ENCODE measurements at places on chromosomes 12 and 14. TPM values are rescaled to one million over a fixed set of nuclear protein-coding genes. Genes with fewer than 3 reads are reported as not detected.
A peak's percentile ranks its signal among the peaks of the same experiment; 100 is the strongest.

Gene NEDD1
- 16.0 TPM for total RNA-seq

Gene HOXC9
- not detected for total RNA-seq

DNA sequence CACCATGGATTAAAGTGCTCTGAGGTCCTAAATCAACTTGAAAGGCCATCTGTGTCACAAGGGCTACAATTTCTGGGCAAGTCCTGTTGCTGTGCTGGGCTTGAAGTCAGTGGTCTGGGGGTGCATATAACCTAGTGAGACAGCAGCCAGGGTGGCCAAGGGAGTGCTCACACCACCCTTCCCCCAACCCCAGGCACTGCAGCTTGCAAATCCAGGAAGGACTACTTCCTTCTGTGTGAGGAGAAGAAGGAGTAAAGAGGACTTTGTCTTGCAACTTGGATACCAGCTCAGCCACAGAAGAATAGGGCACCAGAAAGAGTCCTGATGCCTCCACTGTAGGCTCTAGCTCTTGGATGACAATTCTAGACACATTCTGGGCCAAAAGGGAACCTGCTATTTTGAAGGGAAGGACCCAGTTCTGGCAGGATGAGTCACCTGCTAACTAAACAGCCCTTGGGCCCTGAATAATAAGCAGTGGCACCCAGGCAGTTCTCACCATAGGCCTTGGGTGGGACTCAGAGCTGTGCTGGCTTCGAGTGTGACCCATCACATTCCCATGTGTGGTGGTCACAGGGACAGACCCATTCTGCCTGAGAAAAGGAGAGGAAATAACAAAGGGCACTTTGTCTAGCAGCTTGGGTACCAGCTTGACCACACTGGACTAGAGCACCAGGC lies 32.6 kb upstream of the DHRS7 start:
- peak; percentile 20 for DNase-seq

GRCh38 chr12:88310666-88311065 lies 168.6 kb downstream of the TMTC3 start:
- DNase-seq, result no peak

GRCh38 chr14:75454963-75455546 lies 27.2 kb downstream of the JDP2 start:
- DNase-seq, result no peak

DNA sequence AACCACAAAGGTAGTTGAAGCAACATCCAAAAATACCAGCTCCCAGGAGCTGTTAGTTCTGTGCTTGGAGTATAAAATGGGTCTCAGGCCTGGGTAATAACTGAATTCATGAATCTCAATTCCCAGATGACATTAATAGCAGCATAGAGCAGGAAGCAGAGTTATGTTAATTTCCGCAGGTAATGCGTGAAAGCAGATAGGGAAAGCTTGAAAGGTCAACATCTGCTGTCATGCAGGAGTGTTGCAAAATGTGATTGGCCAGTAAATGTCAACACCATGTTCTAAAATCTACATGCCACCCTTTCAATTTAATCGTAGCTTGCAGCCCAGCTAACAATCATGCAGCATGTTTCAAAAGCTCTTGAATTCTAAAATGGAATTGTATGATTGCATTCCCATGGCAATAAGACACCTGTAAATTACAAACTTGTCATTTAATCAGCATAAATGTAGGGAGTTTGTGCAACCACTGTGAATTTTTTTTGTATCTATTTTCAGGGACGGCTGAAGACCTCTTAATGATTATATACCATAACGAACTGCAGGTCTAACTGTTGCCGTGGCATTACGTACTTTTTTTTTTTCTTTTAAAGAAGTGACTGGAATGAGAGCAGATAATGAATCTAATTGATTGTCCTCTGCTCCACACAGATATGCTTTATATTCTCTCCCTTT lies 635.8 kb upstream of the FOXG1 start:
- no peak for DNase-seq

GRCh38 chr14:21264025-21264801 lies 5.0 kb downstream of the HNRNPC start:
- DNase-seq, result no peak

GRCh38 chr14:99413911-99414310 lies 66.7 kb downstream of the SETD3 start:
- no peak for DNase-seq

- no peak for DNase-seq
These were observed 53.7 kb upstream of the INSM2 start for GRCh38 chr14:35480119-35480769.

GRCh38 chr14:56189307-56189706 lies 71.1 kb downstream of the PELI2 start:
- DNase-seq, result peak; percentile 53

DNA sequence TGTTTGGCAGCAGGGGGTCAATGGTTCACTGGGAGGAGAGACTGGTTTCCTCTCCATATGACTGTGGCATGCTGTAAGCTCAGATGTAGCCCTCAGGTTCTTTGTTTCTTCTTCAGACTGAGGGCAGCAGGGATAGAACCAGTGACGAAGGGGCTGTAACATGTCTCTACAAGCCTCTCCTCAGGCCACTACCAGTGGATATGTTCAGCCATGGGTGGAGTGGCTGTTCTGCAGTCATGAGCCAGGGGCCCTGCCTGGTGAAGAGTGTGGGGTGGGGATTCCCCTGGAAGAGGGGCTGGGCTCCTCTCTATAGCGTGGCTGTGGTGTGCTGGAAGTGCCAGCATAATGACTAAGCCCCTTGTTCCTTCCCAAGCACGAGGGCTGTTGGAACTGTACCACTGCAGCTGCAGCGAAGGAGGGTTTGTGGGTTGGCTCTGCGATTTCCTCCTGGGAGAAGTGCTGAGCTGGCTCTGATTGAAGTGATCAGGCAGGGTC lies 55.8 kb downstream of the CMAS start:
- peak; percentile 70 for DNase-seq
